ENCODE measurements at places on chromosomes 4 and X.

DNA sequence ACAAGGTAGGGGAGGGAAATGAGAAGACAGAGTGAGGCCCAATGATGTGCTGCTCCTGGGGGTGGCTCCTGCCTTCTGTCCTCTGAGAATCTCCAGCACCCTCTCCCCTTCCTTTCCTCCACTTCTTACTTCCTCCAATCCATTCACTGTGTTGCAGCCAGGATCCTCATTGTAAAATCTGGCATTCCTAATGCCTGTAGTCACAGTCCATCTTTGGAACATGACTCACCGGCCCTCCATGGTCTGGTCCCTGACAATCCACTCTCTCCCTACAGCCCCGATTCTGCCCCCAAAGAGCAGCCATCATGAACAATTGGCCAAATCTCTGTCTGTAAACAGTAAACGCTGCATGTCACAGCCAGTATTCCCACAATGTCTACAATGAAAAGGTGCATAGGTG, 72.9 kb downstream of the CLNK start:
- DNase-seq = no peak

DNA sequence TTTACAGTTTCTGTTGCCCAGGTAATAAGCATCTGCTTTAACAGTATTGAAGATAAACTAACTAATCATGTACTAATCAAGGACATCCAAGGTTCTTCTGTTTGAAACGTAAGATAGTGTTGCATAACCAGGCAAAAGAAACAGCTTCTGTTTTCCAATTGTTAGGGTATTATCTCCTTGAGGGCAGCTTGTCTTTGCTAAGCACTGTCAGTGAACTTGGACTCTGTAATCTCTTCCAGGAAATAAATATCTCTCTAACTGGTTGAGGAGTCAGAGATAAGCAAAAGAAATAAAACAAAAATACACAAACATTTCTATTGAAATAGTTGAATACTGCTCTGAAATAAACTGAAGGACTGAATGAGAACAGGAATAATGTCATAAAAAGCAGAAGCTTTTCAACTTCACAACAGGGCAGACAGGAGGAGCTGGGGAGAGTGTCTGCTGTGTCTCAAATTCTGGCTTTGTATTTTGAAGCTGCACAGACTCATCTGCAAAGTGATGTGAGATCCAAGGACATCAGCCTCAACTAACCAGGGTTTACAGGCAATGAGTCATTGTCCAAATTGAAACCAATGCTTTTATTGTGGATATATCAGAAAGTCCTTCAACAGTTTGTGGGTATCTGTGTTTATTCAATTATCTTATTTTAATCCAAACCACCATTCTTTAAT, 1253.0 kb upstream of the PCDH7 start:
- no peak for DNase-seq

GRCh38 chrX:101385795-101386541, at the start of gene BTK:
Gene BTK (minus strand): TSS chrX:101386191. CDS start chrX:101375284, 10,907 bp downstream.
- no peak for DNase-seq

DNA sequence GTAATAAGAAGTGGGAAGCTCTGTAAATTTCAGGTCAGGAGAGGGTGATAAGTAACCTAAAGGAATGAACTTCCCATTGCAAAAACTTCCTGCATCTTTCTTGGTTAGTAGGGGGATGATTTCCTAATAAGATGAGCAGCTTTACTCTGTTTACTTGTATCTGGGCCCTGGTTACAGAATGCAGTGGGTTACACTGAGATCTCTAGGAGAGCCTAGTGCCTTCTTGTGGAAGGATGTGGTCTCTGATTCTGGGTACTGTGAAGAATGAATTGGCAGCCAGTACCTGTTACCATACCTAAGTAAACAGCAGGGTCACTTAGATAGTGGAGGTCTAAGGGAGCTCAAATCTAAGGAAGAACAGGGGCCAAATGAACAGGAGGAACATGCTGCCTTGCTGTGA, 320.6 kb downstream of the ARHGAP10 start:
- no peak for DNase-seq

GRCh38 chr4:113292371-113293042, 243.1 kb downstream of the ANK2 start:
- no peak for DNase-seq

GRCh38 chr4:41751449-41752061, 3.0 kb upstream of the PHOX2B start:
- peak; percentile 30 for DNase-seq

DNA sequence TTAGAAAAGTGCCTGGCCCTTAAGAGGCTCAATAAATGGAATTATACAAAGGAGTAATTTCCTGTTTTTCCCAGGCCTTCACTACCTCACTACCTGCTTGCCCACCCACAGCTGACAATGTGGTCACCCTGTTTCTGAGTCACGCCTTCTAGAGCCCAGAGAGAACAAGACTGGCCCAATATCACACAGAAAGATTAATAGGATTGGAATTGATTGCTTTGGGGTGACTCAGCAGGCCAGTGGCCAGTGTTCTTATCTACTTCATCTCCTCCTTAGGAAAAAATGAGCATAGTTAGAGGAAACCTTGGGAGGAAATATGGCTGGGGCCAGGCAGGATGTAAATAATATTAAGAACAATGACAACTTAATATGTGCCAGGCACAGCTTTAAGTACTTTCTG, 4.5 kb upstream of the FGF16 start:
- no peak for DNase-seq

DNA sequence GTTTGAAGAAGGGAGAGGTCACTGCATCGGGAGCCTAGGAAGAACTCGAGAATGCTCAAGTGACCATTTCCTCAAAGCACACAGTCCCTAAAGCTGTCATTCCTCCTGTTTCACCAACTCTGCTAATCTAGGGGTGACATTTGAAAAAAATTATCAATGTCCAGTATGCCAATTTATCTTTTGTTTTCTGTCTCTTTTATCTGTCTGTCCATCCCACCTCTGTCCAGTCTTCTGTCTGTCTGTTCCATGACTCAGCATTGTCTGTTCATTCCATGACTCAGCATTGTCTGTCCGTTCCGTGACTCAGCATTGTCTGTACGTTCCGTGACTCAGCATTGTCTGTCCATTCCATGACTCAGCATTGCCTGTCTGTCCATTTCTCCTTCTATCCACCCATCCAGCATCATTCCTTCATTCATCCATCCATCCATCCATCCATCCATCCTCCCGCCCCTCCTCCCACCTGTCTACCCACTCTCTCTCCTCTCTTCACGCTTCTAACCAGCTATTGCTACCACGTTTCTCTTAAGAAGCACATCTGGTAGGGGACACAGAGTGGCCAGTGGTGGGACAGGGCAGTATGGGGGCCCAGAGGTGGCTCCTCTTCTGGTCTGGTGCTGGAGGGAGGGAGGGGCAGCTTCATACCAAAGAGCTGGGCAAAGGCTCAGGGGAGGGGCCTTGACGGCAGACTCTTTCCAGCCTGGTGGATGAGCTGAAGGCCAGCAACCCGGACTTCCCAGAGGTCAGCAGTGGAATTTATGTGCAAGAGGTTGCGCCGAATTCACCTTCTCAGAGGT, 34.1 kb downstream of the HTRA3 start:
- DNase-seq = no peak

- DNase-seq = no peak
Observed at GRCh38 chrX:23066588-23067281, 67.0 kb downstream of the DDX53 start.

GRCh38 chr4:74267998-74268606, 40.2 kb upstream of the EPGN start:
- no peak for DNase-seq

DNA sequence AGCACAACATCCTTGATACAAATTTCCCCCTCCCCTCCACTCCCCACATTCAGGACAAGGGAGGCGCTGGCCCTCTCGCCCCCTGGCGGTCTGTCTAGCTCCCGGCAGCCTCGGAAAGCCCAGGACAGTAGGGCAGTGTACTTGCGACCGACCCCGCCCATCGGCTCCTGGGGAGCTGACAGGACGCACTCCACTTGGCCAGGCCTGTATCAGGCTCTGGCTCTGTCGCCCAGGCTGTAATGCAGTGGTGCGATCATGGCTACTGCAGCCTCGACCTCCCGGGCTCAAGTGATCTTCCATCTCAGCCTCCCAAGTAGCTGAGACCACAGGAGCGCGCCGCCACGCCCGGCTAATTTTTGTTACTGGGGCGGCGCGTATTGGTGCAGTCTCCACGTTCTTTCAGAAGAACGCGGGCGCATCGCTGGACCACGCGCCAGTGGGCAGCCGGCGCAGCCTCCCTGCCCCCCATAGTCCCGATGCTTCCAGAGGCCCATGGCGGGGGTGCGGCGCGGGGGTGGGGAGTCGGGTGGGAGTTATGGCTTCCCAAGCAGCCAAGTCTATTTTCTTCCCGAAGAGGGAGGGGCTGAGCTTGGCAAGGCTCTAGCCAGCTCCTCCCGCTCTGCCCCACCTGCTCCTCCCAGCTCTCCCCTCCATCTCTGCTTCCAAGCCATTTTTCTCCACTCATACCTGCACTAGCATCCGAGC, 7.8 kb upstream of the AKAP14 start:
- peak; percentile 76 for DNase-seq

- no peak for DNase-seq
Observed at GRCh38 chr4:44806071-44806470, 79.7 kb upstream of the GNPDA2 start.

GRCh38 chr4:57231781-57232180, 121.6 kb upstream of the IGFBP7 start:
- no peak for DNase-seq

DNA sequence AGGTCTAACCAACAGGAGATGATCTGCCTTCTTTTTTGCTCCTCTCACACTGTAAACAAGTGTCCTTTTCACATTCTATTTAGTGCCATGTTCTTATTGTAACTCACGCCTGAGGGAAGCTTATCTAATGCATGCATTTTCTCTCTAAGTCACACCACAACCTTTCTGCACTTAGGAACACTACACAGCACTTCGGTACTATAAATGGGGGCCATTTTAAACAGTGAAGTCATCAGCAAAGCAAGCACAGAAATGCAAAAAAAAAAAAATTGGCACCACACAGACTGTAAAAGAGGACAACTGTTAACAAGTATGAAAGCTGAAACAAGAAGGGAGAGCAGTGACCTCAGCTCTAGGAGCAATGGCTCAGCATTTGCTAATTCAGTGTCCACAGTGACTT, 45.2 kb downstream of the PRSS12 start:
- no peak for DNase-seq

DNA sequence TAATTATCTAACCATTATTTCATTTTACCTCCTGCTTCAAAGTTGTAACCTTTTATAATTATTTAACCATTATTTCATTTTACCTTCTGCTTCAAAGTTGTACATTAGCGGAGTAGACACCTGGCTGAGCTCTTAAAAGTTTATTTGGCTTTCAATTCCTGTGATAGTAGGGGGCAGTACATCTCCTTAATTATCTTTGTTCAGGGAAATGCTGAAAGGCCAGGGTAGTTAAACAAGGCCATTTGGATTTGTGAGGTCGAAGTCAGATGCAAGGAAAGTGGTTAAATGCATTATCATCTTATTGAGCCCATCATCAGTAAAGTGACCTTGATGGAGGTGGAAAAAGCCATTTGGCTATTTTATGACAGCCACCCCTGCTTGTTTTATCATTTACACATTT, 210.6 kb downstream of the TENM3 start:
- no peak for DNase-seq

DNA sequence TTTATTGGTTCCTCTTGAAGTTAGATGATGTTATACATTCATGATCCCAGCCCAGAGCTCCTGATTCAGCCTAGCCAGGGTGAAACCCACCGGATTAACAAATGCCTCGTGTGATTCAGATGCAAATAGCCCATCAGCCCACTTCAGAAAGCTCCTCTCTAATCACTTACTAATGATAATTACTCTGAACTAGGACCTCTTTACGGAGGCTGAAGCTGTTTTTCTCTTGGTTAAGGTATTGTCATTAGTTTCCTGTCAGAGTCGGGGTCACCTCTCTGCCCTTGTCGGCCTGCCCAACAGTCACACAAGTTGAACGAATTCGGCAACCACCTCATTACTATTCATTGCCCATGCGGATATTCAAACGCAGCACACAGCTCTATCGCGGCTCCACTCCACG, 36.6 kb downstream of the ZFP42 start:
- no peak for DNase-seq

GRCh38 chr4:187478292-187479140, 517.1 kb upstream of the ZFP42 start:
- no peak for DNase-seq

DNA sequence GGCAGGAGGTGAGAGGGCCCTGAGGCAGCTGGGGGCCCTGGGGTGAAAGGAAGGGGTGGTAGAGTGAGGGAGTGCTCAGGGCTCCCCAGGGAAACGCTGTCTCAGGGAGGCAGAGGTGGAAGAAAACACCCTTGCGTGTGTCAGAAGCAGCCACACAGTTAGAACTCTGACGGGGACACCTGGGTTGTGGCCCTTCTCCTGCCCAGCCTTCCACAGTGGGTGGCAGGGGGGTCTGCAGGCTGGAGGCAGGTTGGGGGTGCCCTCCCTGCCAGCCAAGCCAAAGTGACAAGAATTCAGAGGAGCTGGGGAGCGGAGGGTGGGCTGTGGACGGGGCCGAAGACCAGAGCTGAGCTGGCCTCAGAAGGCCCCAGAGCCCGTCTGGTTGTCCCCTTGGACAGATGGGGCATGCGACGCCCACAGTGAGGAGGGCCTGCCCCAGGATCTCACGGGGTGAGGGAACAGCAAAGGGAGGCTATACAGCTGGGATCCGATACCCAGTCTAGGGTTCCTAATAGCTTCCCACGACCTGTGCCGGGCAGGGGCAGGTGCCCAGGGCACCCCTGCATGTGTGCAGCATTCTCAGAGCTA, 105.2 kb upstream of the ADRA2C start:
- DNase-seq = no peak

- DNase-seq = no peak
Observed at GRCh38 chrX:118666521-118666920, 60.9 kb upstream of the IL13RA1 start.
